SHP77 (cell line): ENCODE measurements at places on chromosomes 7 and 10.

DNA sequence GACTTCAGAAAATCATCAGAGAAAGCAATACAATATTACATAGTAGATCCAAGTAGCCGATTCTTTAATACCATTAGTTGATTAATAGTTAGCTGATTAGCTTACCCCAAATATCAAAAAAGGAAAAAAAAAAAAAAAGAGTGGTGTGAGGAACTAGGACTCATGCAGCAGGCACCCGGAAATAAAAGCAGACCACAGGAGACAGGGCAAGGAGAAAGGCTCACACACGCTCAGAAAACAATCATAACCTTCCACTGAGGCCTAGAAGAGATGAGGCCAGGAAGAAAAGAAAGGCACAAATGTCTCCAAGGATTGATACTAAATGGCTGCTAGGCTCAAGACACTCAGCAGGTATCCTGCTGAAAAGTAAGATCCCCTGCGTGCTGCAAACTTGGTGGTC is 25.9 kb downstream of the TRDMT1 start:
- DNase-seq: no peak

DNA sequence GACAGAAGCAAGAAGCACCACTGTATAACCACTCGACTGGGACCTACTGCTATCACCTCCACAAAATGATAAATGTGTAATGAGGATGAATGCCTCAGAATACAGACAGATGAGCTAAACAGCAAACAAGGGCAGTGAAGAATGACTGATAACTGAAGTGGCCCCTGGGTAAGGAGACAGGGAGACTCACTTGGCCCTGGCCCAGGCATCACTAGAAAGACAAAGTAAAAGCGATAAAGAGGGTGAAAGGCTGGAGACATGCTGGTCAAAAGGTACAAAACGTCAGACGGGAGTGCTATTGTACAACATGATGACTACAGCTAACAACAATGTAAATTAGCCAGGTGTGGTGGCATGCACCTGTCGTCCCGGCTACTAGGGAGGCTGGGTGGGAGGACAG is 27.8 kb upstream of the APBB1IP start:
- DNase-seq: no peak

GRCh38 chr10:24390746-24391145 is 181.8 kb downstream of the KIAA1217 start:
- DNase-seq: no peak

GRCh38 chr10:59108296-59108870 is 68.1 kb upstream of the PHYHIPL start:
- DNase-seq: no peak

DNA sequence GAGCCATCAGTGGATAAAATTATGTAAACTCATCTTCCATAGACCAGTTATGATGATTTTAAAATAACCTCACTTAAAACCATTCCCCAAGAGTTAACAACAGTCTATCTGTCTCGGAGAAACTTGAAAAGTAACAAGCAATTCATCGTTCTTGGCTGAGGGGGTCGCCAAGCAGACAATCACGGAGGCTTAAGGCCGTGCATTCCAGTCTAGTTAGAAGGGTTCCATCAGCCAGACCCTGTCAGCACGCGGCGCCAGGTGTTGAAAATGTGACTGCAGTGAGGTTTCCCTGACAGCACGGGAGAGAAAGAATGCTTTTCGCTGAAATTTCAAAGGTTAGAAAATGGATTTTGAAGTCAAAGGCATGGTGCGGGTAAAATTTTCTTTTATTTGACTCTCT is 1025.0 kb upstream of the CELF2 start:
- DNase-seq: no peak

DNA sequence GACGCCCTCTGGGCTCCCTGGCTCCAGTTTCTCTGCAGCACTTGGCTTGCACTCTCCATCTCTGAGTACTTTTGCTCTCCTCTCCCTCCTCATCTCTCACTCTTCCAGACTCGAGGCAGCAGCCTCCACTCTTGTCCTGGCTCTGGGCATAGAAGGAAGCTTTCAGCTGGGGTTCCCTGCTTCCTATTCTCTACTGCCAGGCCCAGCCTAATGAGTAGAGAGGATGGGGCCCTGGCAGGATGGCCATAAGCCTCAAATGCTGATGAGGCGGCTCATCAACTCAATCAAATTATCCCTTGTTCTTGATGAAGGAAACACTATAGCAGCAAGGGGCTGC is 55.8 kb downstream of the NEURL1 start:
- DNase-seq: no peak

DNA sequence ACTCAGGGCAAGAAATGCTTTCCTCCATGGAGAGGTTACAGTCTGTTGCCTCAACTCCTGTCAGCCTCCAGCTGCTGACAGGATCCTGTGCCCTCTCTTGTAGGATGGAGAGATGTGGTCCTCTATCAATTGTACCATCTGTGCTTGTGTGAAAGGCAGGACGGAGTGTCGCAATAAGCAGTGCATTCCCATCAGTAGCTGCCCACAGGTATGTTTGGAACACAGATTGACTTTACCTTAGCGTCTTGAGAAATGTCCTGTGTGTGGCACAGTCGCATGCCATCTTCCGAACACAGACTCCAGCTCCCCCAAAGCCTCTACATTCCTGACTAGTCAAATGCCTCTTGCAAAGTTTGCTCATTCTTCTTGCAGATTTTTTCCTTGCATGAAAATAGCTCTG is 152.6 kb downstream of the BMPER start:
- DNase-seq: no peak

GRCh38 chr7:21718391-21718790 is 175.6 kb downstream of the DNAH11 start:
- no peak for DNase-seq

DNA sequence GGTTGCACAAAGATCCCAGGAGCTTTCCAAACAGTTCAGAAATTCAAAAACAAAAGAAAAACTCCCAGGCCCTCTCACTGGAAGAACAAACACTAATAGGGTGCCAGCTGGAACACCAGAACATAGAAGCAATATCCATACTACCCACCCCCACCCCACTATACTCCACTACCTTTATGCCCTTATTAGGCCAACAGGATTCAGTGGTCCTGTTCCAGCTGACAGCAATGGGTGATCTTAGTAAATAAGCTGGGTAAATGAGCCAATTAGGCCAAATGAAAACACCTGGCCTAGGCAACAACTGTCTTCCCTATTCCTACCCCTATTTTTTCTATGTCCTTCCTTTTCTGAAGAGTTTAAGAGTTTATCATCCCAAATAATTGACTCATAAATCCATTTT is 11.7 kb downstream of the NOC3L start:
- no peak for DNase-seq

DNA sequence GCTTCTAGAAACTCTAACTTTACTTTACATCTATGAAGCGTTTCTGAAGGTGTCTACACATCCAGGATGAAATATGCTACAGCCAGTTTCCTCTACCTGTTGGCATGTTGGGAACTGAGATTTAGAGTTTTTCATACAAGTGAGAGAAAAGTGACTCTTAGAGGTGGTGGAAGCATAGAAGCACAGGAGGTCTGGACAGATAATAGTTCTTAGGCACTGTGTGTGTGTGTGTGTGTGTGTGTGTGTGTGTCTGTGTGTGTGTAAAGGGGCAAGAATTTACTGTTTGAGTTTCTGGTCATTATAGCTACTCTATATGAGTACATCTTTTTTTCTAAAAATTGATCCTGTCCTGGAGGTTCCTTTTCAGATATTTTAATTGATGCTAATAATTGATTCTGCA is 110.7 kb upstream of the MTPN start:
- DNase-seq: no peak

GRCh38 chr10:18351421-18351820 is 211.2 kb downstream of the CACNB2 start:
- DNase-seq: no peak

GRCh38 chr10:4013651-4014121 is 228.7 kb upstream of the KLF6 start:
- no peak for DNase-seq

DNA sequence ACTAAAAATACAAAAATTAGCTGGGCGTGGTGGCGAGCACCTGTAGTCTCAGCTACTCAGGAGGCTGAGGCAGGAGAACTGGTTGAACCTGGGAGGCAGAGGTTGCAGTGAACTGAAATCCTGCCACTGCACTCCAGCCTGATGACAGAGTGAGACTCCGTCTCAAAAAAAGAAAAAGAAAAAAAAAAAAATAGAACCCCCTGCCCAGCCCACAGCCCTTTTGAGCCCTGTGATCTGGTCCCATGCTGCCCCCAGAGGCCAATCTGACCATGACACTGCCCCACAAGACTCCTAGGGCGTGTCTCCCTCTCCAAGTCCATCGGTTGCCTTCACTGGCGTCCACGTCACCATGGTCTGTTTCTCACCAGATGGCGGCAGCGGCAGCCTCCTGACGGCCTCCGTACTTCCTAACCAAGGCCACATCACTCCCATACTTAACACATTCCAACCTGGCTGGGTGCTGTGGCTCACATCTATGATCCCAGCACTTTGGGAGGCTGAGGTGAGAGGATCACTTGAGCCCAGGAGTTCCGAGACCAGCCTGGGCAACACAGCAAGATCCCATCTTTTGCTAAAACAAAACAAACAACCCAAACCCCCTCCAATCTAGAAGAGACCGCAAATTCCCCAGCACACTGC is 18.0 kb downstream of the STX1A start:
- DNase-seq: peak; percentile 61

DNA sequence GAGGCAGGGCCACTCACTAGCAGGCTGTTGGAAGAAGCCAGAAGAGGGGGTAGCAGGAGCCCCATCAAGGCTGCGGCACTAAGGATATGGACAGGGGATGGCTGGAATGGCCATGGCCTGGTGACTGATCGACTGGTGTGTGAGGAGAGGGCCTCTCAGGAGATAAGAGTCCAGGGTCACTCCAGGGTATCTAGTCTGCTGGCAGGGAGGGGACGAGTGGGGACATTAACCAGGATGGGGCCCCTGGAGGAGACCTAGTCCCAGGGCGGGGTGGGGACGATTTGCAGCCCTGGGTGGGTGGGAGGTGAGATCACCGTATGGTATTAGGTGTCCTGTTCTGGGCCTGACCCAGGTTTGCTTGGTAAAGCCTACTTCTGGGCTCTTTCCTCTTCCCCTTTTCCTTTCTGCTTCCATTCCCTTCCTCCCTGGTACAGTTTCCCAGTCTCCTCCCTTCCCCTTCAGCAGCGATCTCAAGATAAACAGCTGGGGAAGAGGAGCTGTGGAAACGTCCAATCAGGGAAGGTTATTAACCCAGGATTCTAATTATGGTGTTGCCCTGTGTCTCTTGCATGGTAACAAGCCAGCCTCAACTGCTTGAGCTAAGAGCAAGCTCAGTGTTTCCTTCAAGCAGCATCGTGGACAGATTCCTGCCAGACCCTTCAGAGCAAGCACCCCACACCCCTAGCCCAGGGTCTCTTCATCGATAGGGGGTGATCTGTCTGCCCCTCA is 233.2 kb downstream of the RPS24 start:
- DNase-seq: no peak

GRCh38 chr10:116237260-116237659 is 35.7 kb downstream of the GFRA1 start:
- no peak for DNase-seq

DNA sequence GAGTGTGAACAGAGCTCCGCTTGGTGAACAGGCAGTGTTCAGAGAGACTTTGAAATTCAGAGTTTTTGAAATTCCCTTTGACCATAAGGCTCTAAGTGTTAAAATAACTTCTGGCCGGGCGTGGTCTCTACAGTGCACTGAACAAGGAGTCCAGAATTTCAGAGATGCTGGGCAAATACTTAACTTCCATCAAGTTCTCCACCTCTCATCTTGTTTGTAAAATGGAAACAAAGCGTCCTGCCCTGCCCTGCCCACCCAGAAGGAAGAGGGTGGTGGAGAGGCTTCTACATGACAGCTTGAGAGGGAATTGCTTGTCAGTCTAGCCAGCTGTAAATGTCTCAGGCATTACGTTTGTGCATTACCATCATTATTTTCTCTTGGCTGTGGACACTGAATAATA is 102.6 kb downstream of the RGS10 start:
- no peak for DNase-seq

DNA sequence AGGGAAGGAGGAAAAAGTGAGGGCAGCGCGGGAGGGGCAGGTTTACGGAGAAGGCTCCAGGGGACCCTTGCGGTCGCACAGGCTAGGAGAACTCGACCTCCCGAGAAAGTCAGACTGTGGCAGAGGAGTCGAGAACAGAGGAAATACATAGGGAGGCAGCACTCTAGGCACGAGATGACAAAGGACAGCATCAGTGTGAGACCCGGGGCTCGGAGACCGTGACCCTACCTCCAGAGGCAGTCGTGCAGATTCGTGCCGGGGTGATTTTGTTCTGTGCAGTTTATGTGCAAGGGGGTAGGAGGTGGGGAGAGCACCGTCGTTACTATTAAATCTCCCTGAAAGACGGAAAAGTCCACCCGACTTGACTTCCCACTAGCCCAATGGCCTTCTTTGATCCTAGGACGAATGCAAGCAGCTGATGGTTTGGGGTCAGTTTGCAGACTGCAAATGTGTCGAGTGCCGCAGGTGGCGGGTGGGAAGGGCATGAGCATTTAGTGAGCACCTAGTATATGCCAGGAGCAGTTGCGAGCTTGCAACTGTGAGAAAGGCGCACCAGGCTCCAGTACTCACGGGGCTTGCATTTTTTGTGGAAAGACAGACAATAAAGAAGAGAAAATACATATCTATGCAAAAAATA is 674 bp upstream of the OSBPL3 start:
- no peak for DNase-seq

GRCh38 chr7:51444936-51445335 is 128.3 kb upstream of the COBL start:
- no peak for DNase-seq

DNA sequence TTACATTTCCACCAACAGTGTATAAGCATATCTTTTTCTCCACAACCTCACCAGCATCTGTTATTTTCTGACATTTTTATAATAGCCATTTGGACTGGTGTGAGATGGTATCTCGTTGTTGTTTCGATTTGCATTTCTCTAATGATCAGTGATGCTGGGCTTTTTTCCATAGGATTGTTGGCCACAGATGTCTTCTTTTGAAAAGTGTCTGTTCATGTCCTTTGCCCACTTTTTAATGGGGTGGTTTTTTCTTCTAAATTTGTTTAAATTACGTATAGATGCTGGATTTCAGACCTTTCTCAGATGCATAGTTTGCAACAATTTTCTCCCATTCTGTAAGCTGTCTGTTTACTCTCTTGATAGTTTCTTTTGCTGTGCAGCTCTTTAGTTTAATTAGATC is 28.9 kb downstream of the XRCC2 start:
- no peak for DNase-seq

GRCh38 chr10:29636178-29636577 is 1.4 kb upstream of the SVIL start:
- DNase-seq: no peak

DNA sequence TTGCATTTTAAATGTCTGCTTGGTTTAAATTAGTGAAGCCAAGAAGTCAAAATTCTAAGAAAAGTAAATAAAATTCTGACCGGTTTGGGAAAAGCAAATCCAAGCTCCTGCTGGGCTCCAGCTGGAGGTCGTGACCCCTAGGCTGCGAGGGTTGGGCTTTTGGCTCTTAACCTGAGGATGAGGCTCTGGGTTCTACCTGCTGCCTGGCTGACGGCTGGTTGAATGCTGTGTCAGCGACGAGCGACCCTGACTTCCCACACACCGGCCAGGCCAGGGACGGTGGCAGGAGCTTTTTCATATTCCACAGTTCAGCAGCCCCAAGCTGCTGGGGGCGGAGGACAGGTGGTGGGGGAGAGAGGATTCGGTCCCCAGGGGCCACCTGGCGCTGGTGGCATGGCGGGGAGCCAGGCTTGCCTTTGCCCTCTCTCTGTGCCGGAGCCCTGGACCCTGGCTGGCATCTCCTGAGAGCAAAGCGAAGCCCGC is 843 bp upstream of the PLPP4 start:
- DNase-seq: no peak
